Ureter (tissue), 1 donor: ENCODE measurements at places on chromosomes 6 and 20. TPM values are rescaled to one million over a fixed set of nuclear protein-coding genes. Genes with fewer than 3 reads are reported as not detected.

GRCh38 chr20:44969300-44969894, 3.1 kb downstream of the STK4 start:
- DNase-seq = no peak

DNA sequence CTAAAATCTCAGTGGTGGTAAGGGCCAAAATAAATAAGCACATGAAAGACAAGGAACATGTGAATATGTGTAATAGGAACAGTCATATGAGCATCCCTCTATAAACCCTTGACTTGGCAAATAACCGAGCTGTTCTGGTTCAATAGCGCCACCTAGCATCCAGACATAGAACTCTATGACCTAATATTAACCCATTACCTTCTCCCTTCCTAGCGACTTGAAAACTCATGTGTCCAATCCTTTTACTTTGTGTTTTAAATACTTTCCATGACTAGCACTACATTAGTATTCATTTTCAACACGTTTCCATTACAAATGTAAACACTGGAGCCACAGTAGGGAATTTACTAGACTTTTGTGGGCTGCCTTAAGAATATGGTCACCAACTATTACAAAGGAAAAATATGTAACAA, 279.7 kb downstream of the UST start:
- no peak for DNase-seq

Gene METTL24
- total RNA-seq = 8.1 TPM

GRCh38 chr20:56160956-56161355, 87.6 kb upstream of the MC3R start:
- DNase-seq = no peak

DNA sequence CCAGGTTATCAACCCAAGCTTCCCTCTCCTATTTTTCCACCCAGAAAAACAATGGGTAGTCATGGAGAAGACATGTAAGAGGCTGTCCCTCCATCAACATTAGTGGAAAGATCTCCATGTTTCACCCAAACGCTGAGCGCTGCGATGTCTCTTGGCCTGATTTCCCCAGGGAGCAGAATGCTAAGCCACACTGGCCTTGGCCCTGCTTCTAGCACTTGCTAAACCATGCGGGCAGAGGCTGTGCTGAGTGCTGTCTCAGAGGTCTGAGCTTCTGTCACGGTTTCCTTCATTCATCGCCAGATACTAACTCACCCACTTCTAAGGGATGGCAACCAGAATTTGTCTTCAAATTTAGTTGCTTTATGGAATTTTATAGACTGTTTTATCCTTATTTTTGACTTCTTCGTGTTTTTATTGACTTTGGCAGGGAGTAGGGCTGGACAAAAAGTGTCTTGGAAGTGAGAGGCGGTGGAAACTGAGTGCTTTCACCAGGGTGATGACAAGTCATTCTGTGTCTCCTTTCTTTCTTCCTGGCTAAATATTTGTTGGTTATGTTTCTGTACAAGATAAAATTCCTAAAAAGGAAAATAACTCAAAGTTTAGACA, 181.4 kb upstream of the UST start:
- DNase-seq = no peak

Gene ECI2
- 25.4 TPM for total RNA-seq

DNA sequence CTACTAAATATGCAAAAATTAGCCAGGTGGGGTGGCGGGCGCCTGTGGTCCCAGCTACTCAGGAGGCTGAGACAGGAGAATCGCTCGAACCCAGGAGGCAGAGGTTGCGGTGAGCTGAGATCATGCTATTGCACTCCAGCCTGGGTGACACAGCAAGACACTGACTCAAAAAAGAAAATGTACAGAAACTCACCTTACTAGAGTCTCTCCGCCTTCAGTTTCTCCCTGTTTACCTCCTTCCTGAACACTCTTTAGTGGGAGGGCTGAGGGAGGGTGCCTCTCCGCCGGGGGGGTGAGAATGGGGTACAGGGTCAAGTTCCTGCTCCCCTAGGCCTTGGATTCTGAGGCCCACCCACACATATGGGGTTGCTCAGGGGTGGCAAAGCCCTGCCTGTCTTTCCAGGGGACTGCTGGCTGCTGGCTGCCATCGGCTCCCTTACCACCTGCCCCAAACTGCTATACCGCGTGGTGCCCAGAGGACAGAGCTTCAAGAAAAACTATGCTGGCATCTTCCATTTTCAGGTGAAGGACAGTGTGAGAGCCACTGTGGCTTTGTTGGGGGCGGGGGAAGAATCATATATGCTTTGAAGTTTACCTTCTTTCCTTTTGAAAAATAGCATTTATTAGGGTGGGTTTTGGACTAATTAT, 13.4 kb downstream of the CAPN11 start:
- DNase-seq = no peak

Gene TP53INP2
- 31.9 TPM for total RNA-seq

Gene MAFB
- total RNA-seq = 17.3 TPM

Gene SMAP1
- total RNA-seq = 21.9 TPM

Gene PRR18
- total RNA-seq = 0.23 TPM

Gene NELFE
- 59.6 TPM for total RNA-seq

DNA sequence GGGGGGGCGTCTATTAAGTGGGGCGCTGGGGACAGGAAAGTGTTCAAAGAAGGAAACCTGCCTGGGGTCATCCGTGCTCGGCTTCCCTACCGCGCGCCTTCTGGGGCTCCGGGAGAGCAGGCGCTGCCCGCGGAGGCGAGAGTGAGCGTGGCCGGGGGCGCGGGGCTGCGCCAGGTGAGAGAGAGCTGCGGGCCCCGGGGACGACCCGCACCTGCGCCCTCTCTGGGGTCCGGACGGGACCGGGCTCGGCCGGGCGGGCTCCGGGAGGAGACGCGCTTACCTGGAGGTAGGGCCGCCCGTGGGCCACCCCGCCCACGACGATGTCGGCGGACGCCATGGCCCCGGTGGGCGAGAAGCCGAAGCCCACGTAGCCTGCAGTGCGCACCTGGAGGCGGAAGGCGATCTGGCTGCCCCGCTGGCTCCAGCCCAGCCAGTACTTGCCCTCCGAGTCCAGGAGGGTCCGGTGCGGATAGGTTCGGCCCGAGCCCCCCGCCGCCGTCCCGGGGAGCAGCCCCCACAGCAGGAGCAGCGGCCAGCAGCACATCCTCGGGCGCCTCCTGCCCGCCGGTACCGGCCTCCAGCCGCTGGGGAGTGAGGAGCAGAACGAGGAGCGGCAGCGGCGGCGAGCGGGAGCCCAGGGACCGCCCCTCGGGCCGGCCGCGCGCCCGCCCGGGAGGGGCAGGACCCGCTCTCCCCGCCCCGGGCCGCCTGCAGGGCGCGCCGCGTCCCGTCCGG, at the start of gene MOXD1:
MOXD1 (minus strand) TSS at position 593 of the 735 bp plus-strand sequence; CDS start at position 544, 49 bp downstream.
- no peak for DNase-seq

- no peak for DNase-seq
These were observed 51.7 kb upstream of the HINT3 start for GRCh38 chr6:125904871-125905270.

DNA sequence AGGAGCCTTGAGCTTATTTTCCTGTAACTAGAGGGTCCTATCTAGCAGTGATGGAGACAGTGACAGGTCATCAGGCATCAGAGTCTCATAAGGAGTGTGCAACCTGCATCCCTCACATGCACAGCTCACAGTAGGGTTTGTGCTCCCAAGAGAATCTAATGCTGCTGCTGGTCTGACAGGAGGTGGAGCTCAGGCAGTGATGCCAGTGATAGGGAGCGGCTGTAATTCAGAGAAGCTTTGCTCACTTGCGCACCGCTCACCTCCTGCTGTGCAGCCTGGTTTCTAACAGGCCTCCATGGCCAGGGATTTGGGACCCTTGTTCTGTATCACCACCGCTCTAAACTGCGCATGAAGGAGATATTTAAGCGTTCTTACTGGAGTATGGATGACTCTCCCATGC, 5.3 kb downstream of the KIF25 start:
- DNase-seq = no peak

DNA sequence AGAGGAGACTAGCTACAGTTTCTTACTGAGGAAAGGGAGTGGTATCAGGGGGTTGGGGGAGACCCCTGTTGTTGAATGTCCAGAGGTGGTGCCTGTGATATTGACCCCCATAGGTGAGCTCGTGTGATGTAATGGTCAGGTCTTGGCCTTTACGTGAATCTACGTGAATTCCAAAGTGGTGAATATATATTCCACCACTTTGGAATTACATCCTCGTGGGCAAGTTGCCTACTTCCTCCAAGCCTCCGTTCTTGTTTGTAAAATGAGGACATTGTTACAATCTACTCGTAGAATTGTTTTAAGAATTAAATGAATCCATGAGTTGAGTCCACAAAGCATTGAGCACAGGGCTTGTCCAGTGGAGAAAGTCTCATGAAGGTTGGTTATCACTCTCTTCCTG, 47.3 kb downstream of the TSHZ2 start:
- DNase-seq = no peak

- DNase-seq = no peak
These were observed 32.9 kb downstream of the PMEPA1 start for GRCh38 chr20:57676589-57677583.

GRCh38 chr6:87950614-87951013, 97.0 kb upstream of the SPACA1 start:
- no peak for DNase-seq

Gene NCOA7
- 62.8 TPM for total RNA-seq

DNA sequence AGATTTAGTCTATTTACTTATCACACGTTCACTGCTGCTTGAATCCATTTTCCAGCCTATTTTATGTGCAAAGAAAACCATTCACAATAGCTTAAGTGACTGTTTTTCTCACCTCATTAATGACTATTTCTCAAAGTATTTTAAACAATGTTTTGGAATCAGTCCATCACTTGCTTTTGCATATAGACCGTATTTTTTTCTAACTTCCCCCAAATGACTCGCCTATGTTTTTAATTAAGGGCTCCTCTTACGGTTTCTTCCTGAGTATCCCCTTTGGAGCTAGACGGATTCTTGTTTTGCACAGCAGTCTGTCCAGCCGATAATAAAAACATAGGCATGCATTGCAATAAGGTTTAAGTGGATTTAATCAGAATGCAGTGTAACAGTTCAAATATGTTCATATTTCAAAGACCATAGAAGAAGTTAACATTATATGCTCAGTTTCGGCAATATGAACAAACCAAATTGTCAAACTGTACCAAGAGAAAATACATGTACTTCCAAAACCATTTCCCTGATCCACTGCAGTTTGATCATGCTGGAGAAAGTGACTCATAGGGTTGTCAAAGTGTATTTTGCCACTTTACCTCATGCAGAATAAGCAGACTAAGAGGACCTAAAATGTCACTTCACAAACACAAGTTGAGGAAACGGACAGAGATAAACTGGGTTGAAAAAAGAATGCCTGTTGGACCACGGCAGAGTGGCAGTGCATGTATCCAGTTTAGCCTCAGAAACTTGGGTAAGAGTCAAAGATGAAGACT, 66.4 kb downstream of the HMGN3 start:
- DNase-seq = no peak

DNA sequence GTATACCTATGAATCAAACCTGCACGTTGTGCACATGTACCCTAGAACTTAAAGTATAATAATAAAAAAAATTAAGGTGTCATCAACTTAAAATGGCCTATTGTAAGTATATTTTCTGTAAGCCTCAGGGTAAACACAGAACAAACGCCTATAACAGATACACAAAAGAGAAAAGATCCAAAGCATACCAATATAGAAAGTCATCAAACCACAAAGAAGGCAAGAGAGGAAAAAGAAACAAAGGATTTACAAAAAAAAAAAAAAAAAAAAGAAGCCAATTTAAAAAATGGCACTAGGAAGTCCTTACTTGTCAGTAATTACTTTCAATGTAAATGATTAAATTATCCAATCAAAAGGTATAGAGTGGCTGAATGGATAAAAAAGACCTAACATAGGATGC, 24.6 kb upstream of the ASF1A start:
- DNase-seq = no peak

Gene HLA-DRB1
- 109 TPM for total RNA-seq

DNA sequence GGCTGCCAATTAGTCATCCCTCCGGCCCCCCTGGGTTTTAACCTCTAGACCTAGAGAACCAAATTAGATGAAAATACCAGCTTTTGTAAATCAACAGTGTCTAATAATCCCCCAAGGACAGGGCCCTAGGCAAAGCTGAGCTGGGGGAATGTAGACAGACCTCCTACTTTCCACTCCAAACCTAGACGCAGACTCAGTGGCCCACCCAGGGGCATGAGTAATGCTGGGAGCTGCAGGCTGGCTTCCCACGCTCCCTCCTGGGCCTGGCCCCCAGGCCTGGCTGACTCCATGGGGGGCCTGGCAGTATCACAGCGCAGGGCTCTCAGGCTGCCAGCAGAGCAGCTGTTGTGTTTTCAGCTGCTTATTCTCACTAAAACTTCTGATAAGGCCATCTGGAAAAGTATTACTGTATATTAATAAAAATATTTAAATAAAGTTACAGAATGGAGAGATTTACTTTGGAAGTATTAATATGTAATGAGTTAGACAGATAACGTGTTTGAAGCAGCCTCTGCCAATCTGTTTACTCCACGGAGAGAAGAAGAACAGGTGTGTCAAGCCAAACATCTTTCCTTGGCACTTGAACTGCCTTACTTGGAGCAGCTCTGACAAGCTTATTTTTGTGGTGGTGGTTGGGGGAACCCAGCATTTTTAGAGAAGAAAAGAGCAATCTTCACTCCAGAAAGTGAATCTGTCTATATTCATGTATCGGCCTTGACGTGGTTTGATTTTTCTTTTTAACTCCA, 144.0 kb upstream of the AGPAT4 start:
- DNase-seq = no peak

Gene ENPP5
- 12.5 TPM for total RNA-seq

GRCh38 chr20:23513164-23513563, 22.2 kb downstream of the CST8 start:
- DNase-seq = no peak

DNA sequence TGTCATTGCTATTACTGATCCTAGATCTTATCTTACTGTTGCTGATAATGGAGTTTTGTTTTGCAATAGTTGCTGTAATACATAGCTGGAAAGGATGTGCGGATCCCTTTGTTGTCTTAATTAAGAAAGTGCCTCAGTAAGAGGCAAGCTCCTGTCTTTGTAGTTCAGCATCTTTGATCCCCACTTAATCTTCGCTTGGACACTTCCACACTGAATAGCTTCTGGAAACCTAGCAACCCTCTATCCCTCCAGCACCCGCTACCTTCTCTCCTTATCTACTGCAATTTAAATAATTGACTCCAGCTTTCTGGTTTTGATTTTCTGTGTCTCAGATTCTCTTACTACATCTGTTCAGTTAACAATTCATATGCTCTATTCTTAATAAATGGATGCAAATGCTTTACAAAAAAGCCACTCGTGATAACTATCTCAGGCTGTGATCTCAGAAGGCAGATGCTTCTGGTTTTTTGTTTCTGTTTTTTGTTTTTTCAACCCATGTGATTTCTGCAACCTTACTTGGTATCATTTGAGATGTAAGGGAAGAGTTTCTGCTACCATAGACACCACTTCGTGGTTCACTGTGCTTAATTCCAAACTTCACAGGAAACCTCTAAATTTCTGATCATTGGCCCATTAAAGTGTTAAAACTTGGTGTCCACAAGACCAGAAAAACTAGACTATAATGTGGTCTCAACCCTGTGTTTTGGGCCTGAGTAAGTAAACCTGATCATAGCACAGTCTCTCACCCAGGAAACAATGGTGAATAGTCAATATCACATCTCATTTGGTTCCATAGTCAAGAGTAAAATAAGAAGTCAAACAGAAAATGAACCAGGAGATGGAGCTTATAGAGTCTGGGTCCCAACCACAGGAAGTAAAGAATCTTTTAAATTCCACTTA, 352.1 kb upstream of the SOX4 start:
- no peak for DNase-seq
